ENCODE measurements at places on chromosomes 6 and 20.

- DNase-seq: no peak
Observed at GRCh38 chr6:157385482-157385881, 4.5 kb downstream of the ZDHHC14 start.

DNA sequence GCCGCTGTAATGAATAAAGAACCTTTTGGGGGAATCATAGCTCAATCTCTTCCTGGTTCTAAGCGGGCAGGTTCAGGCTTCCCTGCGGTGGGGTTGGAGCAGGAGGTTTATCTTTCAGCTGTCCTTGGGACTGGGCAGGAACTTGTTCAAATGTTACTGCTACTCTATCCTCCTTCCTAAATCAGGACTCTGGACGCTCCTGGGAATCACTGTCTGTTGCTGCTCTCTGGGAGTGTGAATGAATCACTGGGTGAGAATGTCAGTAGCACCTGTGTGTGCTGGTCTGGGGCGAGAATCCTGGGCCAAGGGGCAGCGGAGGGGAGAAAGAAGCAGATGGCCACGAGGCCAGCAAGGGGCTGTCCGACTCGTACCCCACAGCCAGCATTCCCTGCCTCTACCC is 65.4 kb upstream of the ZNFX1 start:
- DNase-seq: no peak

DNA sequence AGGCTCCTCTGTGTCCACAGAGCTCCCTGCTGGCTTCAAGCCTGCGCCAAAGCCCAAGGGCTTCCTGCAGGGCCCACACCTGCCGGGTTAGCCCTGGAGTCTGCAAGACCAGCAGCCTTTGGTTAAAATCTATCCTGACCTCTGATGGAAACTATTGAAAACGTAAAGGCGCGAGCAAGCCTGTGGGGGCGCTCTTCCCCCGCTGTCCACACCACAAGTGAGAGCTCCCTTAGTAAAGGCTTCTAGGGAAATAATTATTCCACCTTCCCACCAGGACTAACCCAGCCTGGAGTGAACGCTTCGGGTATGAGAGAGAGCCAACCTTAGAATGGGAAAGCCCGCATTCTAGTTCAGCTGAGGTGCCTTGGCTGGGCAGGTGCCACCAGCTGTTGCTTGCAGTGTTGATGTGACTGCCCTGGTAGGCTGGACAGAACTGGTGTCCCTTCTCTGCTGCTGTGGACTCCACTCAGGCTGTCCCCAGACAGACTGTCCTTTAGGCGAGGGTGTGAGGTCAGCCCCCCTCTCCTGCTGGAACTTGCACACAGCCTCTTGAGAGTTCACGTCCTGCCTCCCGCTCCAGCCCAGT is 68.7 kb downstream of the SYTL3 start:
- no peak for DNase-seq

GRCh38 chr6:142827991-142828390 is 117.0 kb downstream of the HIVEP2 start:
- no peak for DNase-seq

GRCh38 chr6:144500892-144501291 is 215.8 kb downstream of the UTRN start:
- DNase-seq: no peak

GRCh38 chr20:56414842-56415765 is 3.0 kb downstream of the CASS4 start:
- DNase-seq: no peak

GRCh38 chr20:11056414-11056813 is 382.6 kb upstream of the JAG1 start:
- DNase-seq: no peak

DNA sequence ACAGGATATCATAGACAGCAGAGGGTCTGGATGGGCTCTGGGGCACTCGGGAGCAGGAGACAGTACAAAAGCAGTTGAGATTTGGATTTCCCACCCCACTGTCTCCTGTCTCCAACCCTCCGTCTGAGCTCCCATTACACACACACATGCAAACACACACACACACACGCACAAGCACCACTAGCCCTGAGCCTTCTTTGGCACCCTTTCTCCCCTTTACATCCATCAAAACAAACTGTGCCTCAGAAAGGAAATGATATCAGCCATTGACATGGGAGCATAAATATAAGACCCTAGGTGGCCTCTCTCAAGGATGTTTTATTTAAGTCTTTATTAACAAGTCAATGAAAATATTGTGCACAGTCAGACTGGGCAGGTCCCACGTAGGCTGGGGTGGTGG is 17.5 kb downstream of the TTBK1 start:
- no peak for DNase-seq

GRCh38 chr20:11989018-11989771 is 71.5 kb downstream of the BTBD3 start:
- DNase-seq: no peak

- no peak for DNase-seq
Observed at GRCh38 chr6:132931936-132932514, 117.7 kb downstream of the RPS12 start.

DNA sequence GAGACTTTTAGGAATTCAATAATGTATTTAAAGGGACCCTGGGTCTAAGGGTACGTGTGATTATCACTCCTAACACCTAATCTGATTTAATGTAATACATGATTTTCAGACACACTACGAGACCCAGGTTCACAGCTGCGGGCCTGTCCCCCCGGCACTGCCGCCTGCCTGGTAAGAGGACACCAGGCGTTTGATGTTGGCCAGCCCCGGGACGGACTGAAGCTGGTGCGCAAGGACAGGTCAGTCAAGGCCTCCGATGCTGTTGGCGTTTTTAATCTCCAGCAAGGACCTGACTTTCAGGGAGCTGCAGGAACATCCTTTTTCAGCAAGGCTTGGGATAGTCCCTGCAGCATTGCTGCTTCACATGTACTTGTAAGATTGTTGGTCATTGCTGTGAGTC is 58.2 kb downstream of the IGF2R start:
- DNase-seq: no peak

- DNase-seq: no peak
Observed at GRCh38 chr6:104607501-104607900, 252.2 kb downstream of the HACE1 start.

GRCh38 chr20:52779125-52779524 is 193.0 kb upstream of the TSHZ2 start:
- DNase-seq: no peak

- DNase-seq: no peak
Observed at GRCh38 chr20:40728470-40728869, 39.4 kb upstream of the MAFB start.

GRCh38 chr6:10800810-10801209 is 37.5 kb downstream of the MAK start:
- no peak for DNase-seq

DNA sequence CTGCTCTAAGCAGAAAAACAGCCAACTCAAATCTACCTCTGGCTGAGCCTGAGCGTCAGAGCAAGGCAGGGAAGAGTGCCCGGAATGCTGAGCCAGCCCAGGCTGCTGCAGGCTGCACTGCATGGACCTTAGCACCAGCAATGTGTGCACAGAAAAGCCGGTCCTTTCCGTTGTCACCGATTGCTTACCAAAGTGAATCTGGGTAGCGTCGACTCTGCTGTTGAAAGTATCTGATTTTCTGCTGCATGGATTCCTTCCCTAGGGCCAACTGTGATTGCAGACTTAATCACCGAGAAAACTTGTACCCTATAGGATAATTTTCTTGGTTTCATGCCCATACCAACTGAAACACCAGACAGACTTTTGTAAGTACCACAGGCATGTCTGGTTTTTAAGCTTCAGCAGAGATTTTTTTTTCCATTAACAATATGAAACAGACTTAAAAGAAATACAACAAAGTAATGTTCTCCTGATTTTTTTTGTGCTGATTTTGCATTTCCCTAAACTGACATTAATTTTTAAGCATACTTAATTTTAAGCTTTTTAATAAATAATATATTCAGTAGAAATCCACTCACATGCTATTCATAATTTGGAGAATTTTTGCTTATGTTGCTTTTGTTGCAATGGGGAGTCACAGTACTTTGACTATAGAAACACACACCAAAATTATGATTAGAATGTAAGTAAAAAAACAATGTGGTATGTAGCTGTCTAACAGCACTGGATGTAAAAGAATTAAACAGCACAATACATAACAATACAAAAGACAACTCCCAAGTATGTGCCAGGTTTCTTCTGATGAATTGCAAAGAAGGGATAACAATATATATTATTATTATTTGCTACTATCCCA is 218.0 kb downstream of the THBS2 start:
- no peak for DNase-seq

- DNase-seq: peak; percentile 46
Observed at GRCh38 chr6:25027221-25027916, 91.6 kb upstream of the RIPOR2 start.

DNA sequence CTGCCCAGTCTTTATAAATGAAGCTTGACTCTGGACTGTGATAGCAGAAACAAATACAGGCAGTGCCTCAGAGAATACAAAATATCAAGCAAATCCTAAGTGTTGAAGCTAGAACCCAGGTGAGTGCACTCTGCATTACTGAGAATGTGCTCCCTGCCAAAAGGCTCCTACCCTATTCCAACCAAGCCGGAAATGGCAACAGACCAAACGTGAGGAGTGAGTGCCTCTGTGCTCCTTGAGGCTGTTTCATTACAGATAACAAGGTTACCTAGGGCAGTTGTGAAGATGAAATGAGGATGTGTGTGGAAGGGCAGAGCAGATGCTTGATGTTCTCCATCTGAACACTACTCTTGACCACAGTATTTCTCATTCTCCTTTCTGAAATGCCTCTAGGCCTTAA is 29.3 kb downstream of the SSR1 start:
- DNase-seq: no peak

GRCh38 chr6:140879946-140880345 is 1252.8 kb upstream of the GJE1 start:
- DNase-seq: no peak

- DNase-seq: no peak
Observed at GRCh38 chr6:4105980-4106536, 27.1 kb upstream of the FAM217A start.

DNA sequence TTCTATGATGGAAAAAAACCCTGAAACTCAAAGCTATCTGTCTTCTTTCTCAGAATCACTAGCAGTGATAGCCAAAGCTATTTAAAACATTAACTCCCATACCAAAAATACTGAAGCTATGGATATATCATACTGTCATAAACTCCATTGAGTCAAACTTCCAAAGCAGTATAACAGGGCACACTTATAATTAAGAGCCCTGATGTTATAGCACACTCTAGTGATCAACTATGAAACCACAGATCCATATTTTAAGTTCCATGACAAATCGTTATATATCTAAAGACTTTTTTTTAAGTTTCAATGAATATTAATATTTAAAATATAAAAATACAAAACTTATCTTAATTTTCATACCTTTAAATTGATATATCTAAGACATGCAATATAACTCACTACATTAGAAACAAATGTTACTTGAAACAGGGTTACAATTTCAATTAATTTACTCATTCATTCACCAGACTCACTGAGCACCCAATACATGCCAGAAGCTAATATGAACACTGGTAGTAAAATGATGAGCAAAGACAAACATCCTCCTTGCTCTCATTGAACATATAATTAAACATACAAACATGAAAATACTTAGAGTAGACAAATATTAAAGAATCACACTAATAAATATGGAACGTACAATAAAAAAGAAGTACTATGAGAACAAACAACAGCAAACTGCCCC is 69.3 kb downstream of the IBTK start:
- DNase-seq: no peak

- no peak for DNase-seq
Observed at GRCh38 chr6:103723438-103724322, 1136.0 kb downstream of the HACE1 start.

- DNase-seq: no peak
Observed at GRCh38 chr20:9467995-9468394, 46.4 kb upstream of the LAMP5 start.

- no peak for DNase-seq
Observed at GRCh38 chr6:140062043-140063020, 687.9 kb upstream of the CITED2 start.

DNA sequence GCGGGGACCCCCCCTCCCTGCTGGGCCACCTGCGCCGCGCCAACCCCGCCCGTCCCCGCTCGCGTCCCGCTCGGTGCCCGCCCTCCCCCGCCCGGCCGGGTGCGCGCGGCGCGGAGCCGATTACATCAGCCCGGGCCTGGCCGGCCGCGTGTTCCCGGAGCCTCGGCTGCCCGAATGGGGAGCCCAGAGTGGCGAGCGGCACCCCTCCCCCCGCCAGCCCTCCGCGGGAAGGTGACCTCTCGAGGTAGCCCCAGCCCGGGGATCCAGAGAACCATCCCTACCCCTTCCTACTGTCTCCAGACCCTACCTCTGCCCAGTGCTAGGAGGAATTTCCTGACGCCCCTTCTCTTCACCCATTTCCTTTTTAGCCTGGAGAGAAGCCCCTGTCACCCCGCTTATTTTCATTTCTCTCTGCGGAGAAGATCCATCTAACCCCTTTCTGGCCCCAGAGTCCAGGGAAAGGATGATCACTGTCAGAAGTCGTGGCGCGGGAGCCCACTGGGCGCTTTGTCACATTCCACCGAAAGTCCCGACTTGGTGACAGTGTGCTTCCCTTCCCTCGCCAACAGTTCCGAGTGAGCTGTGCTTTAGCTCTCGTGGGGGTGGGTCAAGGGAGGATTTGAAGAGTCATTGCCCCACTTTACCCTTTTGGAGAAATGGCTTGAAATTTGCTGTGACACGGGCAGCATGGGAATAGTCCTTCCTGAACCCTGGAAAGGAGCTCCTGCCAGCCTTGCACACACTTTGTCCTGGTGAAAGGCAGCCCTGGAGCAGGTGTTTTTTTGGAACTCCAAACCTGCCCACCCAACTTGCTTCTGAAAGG is 2.1 kb downstream of the VEGFA start:
- no peak for DNase-seq

GRCh38 chr20:1465470-1466210 is 1.0 kb downstream of the NSFL1C start:
- no peak for DNase-seq

GRCh38 chr6:39090036-39090435 is 24.9 kb downstream of the SAYSD1 start:
- DNase-seq: no peak

GRCh38 chr6:146787876-146788508 is 189.2 kb downstream of the ADGB start:
- DNase-seq: no peak

- no peak for DNase-seq
Observed at GRCh38 chr20:63617092-63617875, 9.6 kb downstream of the GMEB2 start.

GRCh38 chr20:483815-484644 is 21.7 kb upstream of the TBC1D20 start:
- no peak for DNase-seq

- DNase-seq: no peak
Observed at GRCh38 chr6:14885498-14885897, 360.4 kb upstream of the JARID2 start.
